ENCODE measurements at places on chromosomes 11 and 22.
A peak's percentile ranks its signal among the peaks of the same experiment; 100 is the strongest.

- no peak for DNase-seq
Measured at GRCh38 chr11:120925944-120926343, 98.0 kb upstream of the TBCEL start.

- no peak for DNase-seq
Measured at GRCh38 chr11:46898396-46899095, 19.8 kb downstream of the LRP4 start.

- DNase-seq = peak; percentile 54
Measured at GRCh38 chr11:77411137-77411707, 62.7 kb downstream of the PAK1 start.

DNA sequence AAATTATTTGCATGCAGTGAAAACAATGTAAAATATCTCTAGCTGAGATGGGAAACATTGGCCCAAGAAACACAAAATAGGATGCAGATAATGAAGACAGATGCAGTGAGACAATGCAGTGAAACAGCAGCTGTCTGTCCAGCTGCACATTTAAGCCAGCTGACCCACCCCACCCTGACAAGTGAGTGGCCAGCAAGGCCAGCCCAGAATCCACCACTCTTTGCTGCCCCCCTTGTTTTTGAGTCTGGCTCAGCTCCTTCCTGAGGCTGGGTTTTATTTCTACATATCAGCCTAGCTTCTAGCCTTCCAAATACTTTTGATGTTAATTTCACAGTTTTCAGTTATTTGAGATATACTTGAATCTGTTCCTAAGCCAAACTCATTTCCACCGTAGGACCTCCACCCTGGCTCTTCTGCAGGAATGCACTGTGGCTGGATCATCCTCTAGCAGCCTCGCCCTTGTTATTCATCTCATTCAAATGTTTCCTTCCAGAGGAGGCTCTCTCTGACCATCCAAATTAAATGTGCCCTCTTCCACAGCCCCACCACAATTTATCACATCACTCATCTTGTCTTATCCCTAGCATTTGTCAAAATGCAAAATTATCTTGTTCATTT lies 154.1 kb upstream of the POU2AF2 start:
- DNase-seq = no peak

GRCh38 chr22:47795477-47796127 lies 1033.2 kb downstream of the TBC1D22A start:
- DNase-seq = no peak

- no peak for DNase-seq
Measured at GRCh38 chr11:133531971-133532651, at the start of gene OPCML. Gene OPCML, minus strand, starts transcription at chr11:133532501.

DNA sequence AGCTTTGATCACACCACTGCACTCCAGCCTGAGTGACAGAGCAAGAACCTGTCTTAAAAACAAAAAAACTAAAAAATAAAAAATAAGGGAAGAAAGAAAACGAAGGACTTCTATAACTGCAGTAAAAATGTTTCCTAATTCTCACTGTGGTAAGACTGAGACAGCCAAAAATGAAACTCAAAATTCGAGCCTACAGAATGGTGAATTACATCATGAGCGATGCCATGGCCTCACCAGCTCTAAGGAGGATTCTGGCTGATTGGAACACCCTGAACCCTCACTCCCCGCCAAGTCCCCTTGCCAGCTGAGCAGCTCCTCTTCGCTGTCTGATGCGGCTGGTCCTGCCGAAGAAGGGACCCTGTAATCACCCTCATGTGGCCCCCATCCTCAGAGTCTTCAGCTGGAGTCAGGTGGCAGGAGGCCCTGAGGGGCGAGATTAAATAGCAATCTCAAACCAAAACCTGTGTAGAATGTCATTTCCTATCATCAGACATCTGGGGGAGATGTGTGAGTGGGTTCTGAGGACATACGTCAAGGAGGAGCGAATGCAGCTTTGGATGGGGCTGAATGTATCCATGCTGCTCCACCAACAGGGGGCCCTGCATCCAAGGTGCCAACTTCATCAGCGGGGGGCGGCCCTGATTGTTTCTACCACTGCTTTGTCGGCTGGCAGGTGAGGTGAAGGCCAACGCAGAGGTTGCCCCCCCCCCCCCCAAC lies 29.2 kb downstream of the PDGFB start:
- DNase-seq = no peak

GRCh38 chr22:17984114-17984513 lies 40.2 kb downstream of the MICAL3 start:
- no peak for DNase-seq

GRCh38 chr22:46045459-46046298 lies 68.7 kb upstream of the WNT7B start:
- DNase-seq = no peak
